Naive thymus-derived CD8-positive, alpha-beta T cell (primary cell): ENCODE measurements at places on chromosomes 1 and 21. TPM values are rescaled to one million over a fixed set of nuclear protein-coding genes. Genes with fewer than 3 reads are reported as not detected.

Gene TRMT1L
- 20.9 TPM for total RNA-seq

Gene IPO9
- total RNA-seq = 40.7 TPM

Gene MIXL1
- not detected for total RNA-seq

Gene ADGRL4
- total RNA-seq = not detected

Gene GLRX2
- total RNA-seq = 14.7 TPM

Gene RNU1-3
- 3,916 TPM for total RNA-seq

Gene SPATA46
- total RNA-seq = not detected

Gene CHIA
- not detected for total RNA-seq

DNA sequence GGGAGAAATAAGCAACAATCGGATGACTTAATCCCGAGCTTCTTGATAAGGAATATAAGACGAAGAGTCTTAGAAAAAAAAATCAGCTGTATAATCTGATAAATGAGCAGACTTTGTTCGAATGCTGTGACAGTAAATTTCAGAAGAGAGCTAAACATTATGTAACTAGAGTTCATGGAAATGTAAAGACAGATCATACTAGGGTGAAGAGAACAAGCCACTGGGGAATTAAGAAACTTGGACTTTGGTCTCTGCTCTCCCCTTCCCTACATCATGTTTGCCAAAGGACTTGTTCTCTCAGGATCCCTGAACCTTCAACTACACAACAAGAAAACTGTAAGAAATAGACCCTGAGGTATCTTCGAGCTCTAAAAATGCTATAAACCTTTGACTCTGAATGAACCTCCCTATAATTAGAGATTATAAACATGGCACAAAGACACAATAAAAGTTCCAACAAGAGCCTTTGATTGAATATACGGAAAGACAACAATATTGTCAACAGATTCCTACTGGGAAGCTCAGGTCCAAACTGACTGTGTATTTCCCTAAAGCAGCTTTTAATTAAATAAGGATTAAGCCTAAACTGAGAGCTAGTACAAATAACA lies 27.5 kb downstream of the FRRS1 start:
- no peaks in the 10 kb centered on the region for H3K4me1 ChIP-seq
- H3K27ac ChIP-seq = no peak overlapping the region
- no peaks in the 10 kb centered on the region for H3K27me3 ChIP-seq
- peaks cover 3% of the 10 kb centered on the region for H3K36me3 ChIP-seq
- no peak overlapping the region for H3K4me3 ChIP-seq

GRCh38 chr1:117017648-117018047 lies 16.1 kb downstream of the CD101 start:
- no peak overlapping the region for H3K4me3 ChIP-seq
- H3K36me3 ChIP-seq = peaks cover 61% of the 10 kb centered on the region
- no peak for DNase-seq
- H3K27me3 ChIP-seq = no peaks in the 10 kb centered on the region
- H3K27ac ChIP-seq = no peak overlapping the region
- H3K4me1 ChIP-seq = peaks cover 30% of the 10 kb centered on the region

DNA sequence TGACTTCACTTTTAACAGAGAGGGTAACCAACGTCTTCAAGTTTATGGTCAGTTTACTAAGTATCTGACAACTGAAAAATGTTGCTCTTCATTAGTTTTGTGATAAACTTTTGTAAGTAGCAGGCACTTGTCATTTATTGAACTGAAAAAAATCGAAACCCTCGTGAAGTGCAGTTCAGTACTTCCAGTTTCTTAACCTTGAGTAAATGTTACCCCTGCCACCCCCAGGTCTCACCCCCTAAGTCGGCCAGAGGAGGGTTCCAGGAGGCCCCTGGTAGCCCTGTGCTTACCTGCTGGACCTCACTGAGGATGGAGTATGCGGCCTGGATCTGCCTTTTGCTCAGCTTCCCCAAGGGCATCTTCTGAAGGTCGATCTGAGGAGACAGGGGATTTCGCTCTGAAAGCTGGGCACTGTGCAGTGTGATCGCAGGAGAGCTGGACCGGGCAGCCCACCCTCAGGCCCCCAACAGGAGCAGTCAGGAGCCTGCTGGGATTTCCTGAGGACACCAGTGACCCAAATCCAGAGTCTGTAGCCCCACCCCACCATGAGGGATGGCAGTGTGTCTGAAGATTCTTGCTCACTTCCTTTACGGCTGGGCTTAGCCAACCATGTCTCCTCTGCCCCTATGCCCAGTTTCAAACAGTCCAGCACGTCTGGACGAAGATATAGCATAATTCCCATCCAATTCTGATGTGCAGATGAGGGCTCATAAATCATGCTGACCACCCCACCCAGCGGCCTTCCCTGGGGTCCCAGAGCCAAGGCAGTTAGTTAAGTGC lies 37.6 kb downstream of the PARP1 start:
- H3K27me3 ChIP-seq = no peaks in the 10 kb centered on the region
- H3K4me1 ChIP-seq = no peaks in the 10 kb centered on the region
- DNase-seq = no peak
- H3K27ac ChIP-seq = no peak overlapping the region
- no peak overlapping the region for H3K4me3 ChIP-seq
- H3K36me3 ChIP-seq = peaks cover 100% of the 10 kb centered on the region

DNA sequence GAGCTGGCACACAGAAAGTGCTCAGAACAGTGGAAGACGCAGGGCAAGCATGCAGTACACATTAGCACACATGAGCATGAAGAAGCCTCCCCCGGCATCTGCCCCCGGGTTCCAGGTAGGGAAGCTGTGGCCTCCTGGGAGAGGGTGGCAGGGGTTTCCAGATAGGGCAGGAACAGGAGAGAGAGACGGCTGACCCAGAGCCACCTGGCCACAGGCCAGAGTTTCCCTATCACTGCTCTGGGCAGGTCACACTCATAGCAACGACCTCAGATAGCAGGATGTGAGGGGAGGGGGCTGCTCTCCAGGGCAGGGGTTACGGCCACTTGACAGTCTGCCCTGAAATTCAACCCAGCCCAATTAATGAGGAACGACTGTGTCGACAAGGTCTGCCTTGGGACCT lies 36.6 kb downstream of the GLIS1 start:
- DNase-seq = no peak
- no peak overlapping the region for H3K27ac ChIP-seq
- H3K36me3 ChIP-seq = no peaks in the 10 kb centered on the region
- H3K27me3 ChIP-seq = no peaks in the 10 kb centered on the region
- no peak overlapping the region for H3K4me3 ChIP-seq

DNA sequence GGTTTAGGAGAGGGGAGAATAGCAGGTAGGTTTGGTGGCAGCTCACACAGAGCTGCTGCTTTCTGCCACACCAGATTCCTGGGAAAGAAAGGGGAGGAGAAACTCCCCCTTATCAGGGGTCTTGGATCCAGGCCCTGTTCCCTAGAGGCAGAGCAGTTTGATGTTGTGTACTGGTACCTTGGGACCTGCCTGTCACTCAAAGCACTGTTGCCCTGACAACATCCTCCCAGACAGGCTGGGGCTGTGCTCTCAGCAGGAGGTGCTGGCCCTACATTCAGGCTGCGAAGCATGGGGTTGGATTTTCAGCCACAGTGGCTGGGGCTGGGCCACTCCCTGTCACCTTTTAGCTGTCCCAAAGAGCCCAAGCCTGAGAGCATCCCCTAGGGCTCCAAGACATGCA lies 188.0 kb downstream of the GRIK3 start:
- no peak overlapping the region for H3K27ac ChIP-seq
- peaks cover 4% of the 10 kb centered on the region for H3K27me3 ChIP-seq
- no peaks in the 10 kb centered on the region for H3K36me3 ChIP-seq
- H3K4me3 ChIP-seq = no peak overlapping the region
- H3K4me1 ChIP-seq = no peaks in the 10 kb centered on the region
- DNase-seq = no peak

DNA sequence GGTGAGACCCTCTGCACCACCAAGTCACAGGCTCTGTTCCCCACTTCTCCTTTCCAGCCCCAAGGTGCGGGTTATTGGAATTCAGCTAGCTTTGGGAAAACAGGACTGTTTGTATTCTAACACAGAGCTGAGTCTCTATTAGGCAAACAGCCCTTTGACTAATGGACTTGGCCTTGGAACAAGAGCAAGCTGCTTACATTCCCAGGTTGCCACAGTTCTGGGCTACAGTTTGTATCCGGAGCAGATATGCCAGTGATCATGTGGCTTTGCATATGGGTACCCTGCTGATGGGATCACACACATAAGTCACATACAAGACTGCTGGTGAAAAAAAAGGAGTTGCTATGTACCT lies 110.5 kb upstream of the COA6 start:
- H3K27ac ChIP-seq = no peak overlapping the region
- no peak for DNase-seq
- no peak overlapping the region for H3K4me3 ChIP-seq
- peaks cover 5% of the 10 kb centered on the region for H3K36me3 ChIP-seq
- H3K4me1 ChIP-seq = no peaks in the 10 kb centered on the region

DNA sequence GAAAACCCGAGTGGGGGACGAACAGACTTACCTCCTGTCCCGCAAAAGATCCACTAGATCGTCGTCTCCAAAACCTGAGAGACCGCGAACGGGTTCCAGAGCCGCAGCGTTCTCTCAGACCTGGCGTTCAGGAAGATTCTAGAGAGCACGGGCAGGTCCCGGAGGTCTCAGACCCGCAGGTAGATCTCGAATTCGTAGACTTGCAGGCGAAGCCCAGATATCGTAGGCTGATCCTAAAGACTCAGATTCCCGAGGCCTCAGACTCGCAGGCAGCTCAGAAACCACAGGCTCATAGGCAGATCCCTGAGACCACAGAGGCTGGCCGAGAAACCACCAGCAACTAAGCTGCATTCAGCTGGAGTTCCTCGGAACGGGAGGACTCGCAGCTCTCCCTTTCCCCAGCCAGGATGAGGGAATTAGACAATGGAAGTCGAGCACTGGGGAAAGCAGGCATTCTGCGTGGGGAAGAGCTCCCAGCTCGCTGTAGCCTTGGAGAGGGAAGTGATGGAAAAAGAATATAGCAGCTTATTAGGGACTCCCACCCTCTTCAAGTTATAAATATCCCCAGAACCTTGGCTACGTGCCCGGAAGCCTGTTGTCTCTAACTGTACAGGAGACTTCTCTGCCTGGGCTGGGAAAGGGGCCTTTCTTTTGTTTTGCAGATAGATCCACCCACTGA lies at the start of gene ZNF436:
Gene ZNF436, minus strand, starts transcription at position 502 of the 679 bp plus-strand sequence. CDS start 1,831 bp downstream, outside the sequence.
- peaks cover 11% of the 10 kb centered on the region for H3K36me3 ChIP-seq
- DNase-seq = peak; percentile 60
- peak within 1 kb of the TSS; percentile 98 for H3K4me3 ChIP-seq
- peaks cover 40% of the 10 kb centered on the region for H3K4me1 ChIP-seq
- H3K27me3 ChIP-seq = no peaks in the 10 kb centered on the region

DNA sequence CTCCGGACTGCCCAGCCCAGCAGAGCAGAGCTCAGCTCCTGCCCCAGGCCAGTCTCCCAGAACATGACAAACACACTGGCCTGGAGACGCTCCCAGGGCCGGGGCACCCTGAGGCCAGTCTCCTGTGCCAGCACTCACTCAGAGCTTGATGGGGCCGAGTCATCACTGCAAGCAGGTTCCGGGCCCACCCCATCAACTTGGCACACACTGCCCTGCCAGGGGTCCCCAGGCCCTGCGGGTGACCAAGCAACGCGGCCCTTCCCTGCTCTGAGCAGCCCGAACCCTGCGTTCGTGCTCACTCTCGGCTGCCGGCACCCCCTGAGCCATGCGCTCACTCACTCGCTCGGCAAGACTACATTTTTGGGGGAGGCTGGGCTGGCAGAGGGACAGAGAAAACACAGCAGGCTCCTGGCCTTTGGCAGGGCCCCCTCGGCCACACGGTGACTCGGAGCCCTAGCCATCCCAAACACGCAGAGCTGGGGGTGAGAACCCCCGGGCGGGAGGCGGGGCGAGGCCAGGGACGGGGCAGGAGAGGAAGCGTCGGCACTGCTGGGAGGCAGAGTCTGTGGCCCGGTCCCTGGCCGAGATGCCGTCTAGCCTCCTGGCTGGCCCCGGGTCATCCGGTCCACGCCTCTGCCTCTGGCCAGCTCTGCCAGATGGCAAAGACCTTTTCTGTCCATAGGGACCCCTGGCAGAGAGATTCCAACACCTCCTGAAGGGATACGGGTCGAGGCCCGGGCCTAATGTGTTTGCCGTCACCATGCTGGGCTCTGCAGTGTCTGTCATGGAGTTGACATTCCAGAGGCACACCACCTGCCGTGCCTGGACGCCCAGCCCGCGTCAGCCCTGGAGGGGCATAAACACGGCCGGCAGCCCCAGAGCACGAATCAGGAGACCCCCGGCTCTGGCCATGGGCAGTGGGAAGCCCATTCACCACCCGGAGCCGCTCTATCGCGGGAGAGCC lies 68.0 kb downstream of the MEGF6 start:
- H3K4me3 ChIP-seq = no peak overlapping the region
- H3K27ac ChIP-seq = no peak overlapping the region
- H3K36me3 ChIP-seq = no peaks in the 10 kb centered on the region
- H3K4me1 ChIP-seq = peaks cover 5% of the 10 kb centered on the region
- no peak for DNase-seq

DNA sequence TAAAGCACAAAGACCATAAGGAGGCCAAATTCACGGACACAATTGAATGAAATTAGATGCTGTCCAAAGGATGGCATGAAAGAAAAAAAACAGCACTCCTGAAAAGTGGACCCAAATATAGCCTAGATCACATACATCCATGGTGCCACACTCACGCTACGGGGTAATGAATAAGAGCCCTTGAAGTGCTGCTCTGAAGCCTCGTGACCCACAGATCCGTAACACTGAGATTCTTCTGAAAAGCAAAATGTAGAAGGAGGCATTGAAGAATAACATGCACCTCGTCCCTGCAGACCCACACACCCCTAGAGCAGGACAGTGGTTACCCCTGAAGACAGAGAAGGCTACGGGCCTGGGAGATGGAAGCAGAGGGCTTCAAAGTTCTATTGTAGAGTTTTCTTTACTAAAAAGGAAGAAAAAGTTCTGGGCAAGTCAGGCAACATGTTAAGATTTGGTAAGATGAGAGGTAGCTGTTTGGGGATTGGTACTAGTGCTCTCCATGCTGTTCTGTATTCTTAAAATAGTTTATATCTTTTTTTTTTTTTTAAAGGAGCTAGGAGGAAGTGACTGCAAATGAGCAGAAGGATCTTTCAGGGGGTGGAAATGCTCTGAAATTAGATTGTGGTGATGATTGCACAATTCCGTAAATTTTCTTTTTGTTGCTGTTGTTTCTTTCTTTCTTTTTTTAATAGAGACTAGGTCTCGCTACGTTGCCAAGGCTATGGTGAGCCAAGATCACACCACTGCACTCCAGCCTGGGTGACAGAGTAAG lies 4.1 kb upstream of the ITGB2 start:
- peaks cover 2% of the 10 kb centered on the region for H3K36me3 ChIP-seq
- peaks cover 82% of the 10 kb centered on the region for H3K4me1 ChIP-seq
- peak overlapping the region; percentile 93 for H3K27ac ChIP-seq
- DNase-seq = no peak
- H3K27me3 ChIP-seq = no peaks in the 10 kb centered on the region

DNA sequence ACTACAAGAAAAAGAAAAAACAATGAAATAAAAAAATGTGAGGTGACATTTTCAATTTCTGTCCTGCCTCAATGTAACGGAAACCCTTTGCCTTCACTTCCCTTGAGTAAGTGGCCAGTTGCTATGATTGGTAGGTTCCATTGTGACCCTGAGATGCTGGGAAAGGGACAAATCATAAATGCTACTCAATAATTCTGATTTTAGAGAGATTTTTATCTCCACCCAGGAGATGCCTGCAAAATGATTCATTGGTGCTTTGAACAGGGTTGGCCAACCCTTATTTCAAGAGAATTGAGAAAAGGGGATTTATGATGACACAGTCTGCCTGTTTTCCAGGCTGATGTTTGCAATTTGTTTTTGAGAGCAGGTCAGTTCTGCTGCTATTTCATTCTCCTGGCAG lies 22.5 kb downstream of the XCL1 start:
- no peak overlapping the region for H3K4me3 ChIP-seq
- no peaks in the 10 kb centered on the region for H3K27me3 ChIP-seq
- no peak overlapping the region for H3K27ac ChIP-seq
- H3K36me3 ChIP-seq = no peaks in the 10 kb centered on the region
- H3K4me1 ChIP-seq = peaks cover 5% of the 10 kb centered on the region
